ENCODE measurements at places on chromosomes 7 and 10. TPM values are rescaled to one million over a fixed set of nuclear protein-coding genes. Genes with fewer than 3 reads are reported as not detected.

HMX2 gene
- not detected for total RNA-seq

SRRM3 gene
- total RNA-seq: not detected

C10orf71 gene
- total RNA-seq: not detected

TRIM50 gene
- total RNA-seq: 0.17 TPM

HTR5A gene
- total RNA-seq: not detected

BBS9 gene
- 6.3 TPM for total RNA-seq

AFAP1L2 gene
- 1.8 TPM for total RNA-seq

CUBN gene
- total RNA-seq: 0.51 TPM

CDHR3 gene
- total RNA-seq: 10.5 TPM

- DNase-seq: no peak
Measured at GRCh38 chr7:113374955-113375354, 256.6 kb upstream of the SMIM30 start.

DNA sequence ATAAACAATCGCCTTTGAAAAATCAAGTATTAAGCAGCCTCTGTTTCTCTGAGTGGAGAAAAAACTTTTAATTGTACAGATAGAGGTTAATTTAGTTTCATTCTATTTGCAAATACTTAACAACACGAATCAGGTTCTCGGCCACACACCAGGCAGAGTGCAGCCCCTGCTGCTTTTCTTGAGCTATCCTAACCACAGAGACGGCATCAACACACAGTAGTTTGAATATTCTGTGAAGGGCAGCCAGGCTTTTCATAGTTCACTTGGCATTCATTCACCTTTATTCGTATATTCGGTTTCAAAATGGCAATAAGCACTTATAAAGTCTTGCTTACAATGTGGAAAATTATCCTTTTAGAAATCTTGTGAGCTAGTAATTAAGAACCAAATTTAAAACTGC, 5.7 kb downstream of the ADARB2 start:
- DNase-seq: no peak

DNA sequence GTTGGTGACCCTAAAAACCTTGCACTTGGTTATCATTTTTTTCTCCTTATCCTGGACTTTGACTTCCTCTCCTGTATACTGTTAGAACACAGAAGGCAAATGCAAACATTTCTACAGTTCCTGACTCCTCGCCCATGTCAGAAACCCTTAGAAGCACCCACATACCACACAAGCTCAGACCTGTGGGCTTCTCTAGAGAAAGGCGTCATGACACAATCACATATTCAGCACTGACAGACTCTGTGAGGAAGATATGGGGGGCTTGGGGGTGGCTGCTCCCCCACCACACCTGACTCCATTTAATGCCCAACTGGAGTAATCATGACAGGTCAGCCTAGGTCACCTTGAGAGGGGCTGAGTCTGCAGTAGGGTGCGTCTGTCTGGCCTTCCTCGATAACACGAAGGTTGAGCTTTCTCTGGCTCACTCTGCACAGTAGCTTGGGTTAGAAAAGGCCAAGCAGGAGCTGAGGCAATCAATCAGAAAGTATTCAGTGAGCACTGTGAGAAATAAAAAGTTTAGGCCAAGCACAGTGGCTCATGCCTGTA, 50.9 kb downstream of the CCDC3 start:
- peak; percentile 32 for DNase-seq

GRCh38 chr10:35453855-35454532, 117.7 kb downstream of the CCNY start:
- no peak for DNase-seq

- DNase-seq: no peak
Measured at GRCh38 chr7:30687604-30688003, 5.3 kb upstream of the CRHR2 start.

- no peak for DNase-seq
Measured at GRCh38 chr10:128268015-128268722, 141.9 kb upstream of the MKI67 start.

DNA sequence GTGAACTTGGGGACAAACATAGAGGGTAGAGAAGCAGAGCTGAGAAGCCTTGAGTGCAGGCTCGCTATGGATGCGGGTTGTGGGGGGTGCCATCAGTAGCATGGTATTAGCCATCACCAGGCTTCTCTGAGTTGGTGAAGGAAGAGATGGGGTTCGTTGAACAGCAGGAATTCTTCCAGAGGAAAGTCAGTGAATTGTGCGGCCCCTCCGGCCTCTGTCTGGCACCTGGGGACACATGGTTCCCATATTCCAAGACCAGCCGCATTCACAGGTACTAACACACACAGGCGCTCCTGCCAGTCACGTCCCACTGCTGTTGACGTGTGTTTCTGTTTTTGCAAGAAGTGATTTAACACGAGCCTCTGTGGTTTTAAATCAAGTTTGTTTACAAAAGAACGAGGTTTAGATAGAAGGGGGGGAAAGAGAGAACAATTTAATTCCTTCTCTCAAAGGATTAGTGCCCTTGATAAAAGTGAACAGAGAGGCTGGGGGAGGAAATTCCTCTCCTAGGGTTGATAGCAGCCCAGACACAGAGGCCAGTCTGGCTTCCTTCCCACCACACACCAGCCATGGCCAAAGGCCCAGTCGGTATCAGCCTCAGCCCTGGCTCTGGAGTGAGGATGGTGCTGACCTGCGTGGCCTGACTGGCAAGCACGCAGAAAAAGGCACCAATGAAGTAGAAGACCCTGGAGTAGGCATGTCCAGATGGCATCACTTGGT, 252.6 kb upstream of the IGFBP3 start:
- no peak for DNase-seq

DNA sequence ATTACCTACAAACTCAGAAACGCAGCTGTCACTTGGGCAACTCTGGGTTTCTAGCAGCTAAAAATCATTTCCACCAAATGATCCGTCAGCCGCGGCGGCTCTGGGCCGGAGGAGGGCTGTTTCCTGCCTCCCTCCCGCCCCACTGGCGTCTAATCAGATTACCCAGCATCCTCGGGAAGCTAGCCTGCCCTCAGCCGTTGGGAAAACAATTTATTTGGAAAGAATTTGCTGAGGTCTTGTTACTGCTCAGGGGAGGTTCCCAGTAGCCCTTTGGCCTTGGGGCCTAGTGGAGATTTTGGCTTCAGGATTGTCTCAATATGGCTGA, 65.0 kb upstream of the ADGRA1 start:
- no peak for DNase-seq

GRCh38 chr7:105826143-105826542, 50.3 kb downstream of the ATXN7L1 start:
- no peak for DNase-seq

DNA sequence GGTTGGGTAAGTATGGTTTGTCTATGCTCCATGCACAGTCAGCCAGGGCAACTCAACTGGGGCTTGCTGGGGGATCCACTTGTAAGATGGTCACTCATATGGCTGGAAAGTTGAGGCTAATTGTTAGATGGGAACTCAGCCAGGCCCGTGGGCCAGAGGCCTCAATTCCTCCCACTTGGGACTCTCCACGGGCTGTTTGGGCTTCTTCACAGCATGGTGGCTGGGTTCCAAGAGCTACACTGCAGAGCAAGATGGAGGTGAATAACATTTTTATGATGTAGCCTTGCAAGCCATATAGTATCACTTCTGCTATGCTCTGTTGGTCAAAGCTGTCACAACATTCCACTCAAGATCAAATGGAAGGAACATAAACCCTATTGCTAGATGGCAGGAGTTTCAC, 39.2 kb downstream of the ELMO1 start:
- DNase-seq: no peak

GRCh38 chr7:97457054-97457453, 274.8 kb upstream of the TAC1 start:
- no peak for DNase-seq

DNA sequence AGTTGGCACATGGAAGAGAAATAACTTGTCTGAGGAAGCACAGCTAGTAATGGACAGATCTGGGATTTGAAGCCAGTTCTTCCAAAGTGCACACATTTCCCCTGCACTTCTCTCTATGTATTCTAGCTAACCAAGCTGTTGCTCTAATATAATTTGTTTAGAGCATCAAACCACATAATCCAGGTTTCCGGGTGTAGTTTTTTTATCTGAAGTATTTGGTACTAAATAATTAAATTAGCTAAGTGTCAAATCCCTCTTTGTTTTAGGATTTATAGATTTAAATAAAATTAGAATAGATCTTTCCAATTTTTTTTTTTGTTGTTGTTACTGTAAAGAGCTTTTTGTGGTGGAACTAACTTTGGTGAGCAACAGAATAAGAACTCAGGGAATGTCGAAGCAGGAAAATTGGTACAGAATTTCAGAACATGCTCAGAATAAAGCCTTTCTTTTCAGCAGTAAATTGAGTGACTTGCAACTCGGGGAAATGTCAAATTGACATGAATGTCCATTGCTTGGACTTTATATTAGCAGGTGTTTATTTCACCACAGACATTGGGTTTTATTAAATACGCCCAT, 33.7 kb downstream of the CAMK1D start:
- no peak for DNase-seq

- DNase-seq: no peak
Measured at GRCh38 chr7:41175435-41175834, 527.5 kb downstream of the INHBA start.

DNA sequence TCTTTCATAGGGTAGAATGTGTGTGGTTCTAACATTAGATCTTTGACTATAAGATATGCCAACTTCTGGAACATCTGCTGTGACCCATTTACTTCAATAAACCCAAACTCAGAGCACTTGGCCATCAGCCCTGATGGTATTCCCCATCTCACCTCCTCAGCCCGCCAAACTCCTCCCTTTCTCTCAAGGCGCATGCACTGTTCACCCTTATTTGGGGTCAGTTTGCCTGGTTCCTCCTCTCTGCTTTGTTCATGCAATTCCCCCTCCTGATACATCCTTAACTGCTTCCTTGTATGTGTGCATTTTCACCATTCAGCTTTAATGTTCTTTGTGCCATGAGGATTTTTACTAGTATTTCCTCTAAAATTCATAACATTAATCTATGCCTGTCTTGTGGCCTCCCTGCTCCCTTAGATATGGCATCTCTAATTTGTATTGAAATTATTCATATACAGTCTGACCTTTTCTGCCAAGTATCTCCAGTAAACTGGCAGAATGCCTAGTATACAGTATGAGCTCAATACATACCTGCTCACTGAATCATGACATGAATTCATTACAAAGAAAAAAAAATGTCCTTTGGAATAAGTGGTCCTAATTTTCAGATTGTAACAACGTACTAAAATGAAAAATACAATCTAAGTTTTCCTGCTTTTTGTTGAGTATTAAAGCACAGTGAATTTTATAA, 336.8 kb upstream of the IGFBP3 start:
- no peak for DNase-seq

GRCh38 chr10:75035975-75036708, 75.3 kb upstream of the SAMD8 start:
- DNase-seq: no peak

DNA sequence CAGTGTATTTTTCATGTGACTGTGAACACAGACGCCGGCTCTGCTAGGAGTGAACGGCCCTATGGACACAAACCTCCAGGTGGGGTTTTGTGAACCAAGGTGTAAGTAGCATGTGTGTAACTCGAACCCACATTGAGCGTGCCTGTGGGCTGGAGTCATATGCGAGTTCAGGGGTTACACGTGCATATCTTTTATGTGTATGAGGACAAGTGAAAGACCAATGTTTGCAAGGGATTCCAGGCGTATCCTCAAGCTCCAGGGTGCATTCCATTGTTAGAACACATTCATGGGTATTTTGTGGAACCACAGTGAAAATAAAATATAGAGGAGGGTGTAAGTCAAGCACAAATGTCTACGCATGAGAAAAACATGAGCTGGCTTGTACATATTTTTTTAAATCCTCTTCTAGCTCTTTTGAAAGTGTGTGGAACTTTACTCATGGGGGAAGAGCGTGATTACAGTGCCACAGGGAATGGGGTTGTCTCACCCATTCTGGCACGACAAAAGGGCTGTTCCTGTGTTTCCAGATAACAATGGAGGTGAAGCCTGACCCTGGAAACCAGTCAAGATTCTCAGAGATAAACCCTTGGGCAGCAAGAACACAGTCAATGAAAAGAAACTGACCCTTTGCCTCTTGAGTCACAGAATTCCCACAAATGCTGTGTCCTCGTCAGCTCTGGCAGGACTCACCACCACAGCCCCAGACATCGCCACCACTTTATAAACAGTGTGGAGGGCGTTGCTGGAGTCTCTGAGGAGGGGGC, 37.0 kb upstream of the GOT1 start:
- no peak for DNase-seq

All from liver (tissue), 10 donors.